ENCODE measurements at places on chromosomes 7 and 10.

DNA sequence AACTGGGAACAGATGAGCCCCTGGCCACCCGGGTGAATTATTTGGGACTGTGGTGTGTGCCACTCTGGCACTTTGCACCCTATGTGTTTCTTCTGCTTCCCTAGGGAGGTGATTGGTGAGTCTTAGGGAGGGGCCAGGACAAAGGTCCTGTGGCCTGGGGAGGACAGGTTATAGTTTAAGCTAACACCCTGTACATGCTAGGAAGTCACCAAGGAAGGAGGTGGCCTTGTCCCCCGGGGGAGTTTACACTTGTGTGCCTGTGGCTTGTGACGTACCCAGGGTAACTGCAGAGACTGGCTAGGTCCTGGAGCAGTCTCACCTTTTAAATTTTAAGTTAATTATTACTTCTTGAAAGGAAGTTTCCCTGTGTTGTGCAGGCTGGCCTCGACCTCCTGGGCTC is 196.2 kb downstream of the BAMBI start:
- no peak for DNase-seq

DNA sequence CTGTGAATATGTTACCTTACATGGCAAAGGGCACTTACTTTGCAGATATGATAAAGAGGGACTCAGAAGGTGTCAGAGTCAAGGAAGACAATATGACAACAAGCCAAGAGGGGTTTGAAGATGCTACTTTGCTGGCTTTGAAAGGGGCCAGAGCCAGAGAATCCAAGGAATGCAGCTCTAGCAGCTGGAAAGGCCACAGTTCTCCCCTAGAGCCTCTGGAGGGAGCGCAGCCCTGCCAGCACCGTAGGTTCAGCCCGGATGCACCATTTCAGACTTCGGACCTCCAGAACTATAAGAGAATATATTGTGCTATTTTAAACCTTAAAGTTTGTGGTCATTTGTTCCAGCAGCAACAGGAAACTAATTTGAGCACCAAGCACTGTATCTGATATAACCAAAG is 32.9 kb upstream of the WDR11 start:
- DNase-seq: no peak

DNA sequence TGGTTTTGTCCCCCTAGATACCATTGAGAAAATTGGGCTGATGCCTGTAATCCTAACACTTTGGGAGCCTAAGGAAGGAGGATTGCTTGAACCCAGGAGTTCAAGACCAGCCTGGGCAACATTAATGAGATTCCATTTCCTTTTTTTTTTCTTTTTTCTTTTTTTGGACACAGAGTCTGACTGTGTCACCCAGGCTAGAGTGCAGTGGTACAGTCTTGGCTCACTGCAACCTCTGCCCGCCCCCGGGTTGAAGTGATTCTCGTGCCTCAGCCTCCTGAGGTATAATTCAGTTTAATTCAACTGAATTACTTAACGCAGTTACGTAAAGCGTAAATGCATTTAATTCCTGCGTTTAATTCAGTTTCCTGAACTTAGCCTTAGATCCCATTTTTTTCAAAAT is 13.3 kb downstream of the CCAR1 start:
- DNase-seq: no peak

DNA sequence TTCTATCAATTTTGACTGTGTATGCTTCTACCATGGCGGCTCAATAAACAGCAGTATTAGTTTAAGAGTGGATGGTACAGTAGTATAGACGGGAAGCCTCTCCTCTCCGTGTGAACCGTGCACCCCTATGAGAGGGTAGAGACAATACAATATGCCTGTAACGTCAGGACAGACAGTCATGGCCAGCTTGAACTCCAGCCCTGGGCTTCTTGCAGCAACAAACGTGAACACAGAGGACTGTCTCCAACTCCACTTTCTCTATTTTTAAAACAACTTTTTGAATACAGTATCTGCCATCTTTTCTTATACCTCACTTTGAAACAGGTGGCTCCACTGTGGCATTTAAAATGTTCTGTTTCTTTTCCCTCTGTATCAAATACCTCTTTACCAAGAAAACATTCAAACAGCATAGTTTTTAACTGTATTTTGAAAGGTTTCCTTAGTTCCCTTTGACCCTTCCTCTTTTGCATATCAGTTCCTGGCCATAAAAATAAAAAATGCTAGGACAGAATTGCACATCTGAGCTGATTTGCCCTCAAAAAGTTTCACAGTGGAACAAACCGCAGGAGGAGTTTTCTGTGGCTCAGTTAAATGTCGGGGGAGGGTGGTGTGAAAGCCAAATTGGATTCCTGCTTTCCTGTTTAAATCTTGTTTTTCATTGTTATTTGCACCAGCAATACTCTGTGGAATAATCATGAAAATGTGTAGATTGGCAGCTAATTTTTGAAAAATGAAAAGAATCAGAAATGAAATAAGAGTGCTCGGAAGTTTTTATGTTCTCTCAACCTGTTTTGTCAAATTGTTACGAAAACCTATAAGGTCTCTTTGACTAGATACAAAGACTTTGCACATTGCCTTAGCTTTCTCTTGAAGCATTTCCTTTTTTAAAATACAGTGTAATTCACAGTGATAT is 8.0 kb downstream of the IKZF1 start:
- no peak for DNase-seq

- peak; percentile 9 for DNase-seq
Observed at GRCh38 chr7:7731732-7732131, 13.3 kb upstream of the RPA3 start.

GRCh38 chr10:14017467-14017866 is 313.3 kb downstream of the FRMD4A start:
- DNase-seq: no peak

GRCh38 chr7:85829817-85830432 is 643.1 kb upstream of the SEMA3D start:
- no peak for DNase-seq

DNA sequence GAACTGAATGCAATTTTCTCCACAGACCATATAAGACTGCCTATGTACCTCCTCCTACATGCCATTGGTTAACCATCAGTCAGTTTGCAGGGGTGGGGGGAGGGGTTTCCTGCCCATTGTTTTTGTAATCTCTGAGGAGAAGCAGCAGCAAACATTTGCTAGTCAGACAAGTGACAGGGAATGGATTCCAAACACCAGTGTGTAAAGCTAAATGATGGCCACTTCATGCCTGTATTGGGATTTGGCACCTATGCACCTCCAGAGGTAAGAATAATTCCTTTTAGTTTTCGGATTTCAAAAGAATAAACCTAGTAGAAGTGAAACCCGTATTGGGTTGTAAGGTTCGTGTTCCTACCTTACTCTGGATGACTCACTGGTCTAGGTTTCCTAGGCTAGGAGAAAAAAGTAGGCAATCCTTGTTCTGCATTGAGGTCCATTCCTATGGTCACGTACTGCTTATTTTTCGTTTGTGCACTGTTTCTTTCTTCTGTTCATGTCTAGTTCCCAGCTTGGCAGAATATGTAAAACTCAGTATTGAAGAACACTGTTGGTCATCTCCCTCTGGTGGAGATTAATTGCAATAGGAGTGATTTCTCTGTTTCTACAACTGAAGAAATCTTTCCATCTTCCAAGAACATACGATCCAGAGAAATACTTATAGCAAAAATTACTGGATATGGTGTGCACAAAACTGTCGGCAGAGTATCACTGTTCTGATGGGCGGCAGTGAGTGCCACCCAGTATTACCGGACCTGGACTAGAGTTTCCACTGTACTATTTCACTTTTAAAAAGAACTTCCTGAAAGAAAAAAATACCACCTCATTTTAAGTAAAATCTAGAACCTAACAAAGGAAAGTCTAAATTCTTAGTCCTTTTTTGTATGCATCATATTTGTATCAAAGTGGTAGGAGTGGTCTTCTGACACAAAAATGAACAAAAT is at the start of gene AKR1C3:
Gene AKR1C3, plus strand, starts transcription at position 150 of the 941 bp plus-strand sequence. Its CDS starts 31 bp downstream, at position 181.
- peak; percentile 81 for DNase-seq

DNA sequence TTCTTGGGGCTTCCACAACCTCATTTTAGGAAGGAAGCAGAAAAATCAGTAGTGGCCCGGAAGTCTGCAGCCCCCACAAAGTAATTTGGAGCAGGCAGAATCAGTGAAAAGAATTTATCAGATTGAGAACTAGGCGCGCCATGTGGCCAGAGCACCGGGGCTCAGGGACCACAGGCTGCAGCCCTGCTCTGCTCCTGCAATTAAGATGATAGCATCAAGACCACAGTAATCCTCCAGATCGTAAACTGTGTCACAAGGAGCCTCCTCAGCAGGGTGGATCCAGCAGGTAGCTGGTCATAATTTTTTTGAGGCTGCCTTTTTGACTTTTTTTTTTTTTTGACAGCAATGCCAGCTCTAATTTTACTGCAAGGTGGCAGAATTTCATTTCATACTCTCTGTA is 209.0 kb upstream of the ZMIZ1 start:
- DNase-seq: no peak

- no peak for DNase-seq
Observed at GRCh38 chr7:51198654-51199053, 118.0 kb downstream of the COBL start.

DNA sequence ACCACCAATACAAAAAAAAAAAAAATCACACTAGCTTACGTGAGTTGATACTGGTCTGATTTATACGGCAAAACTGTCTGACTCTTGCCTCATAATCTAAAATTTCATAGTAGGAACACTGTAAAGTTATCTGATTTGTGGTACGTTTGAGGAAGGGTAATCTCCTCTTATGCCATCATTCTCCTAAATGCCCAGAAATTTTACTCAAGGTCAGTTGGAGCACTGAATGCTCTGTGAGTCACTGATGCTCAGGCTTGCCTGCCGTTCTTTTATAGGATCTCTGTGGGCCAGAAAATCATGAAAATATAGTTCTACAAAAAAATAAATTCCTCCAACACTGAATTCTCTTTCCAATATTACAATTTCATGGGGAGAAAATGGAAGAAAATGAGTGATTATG is 135.7 kb downstream of the PDE1C start:
- DNase-seq: no peak

DNA sequence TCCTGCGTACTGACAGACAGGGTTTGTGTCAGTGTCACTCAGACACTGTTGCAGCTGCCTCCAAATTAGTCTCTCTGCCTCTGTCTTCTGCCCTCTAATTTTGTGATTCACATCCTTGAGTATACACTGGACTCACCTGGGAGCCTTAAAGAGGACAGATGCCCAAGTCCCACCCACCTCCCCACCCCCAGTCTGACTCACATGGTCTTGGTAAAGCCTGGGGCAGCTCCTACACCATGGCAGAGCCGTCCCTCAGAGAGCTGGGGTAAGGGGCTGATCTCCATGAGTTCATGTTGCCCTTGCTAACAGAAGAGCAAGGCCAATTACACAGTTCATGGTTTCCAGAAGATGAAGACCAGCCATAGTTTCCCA is 197.6 kb upstream of the STK17A start:
- DNase-seq: no peak

GRCh38 chr7:84339306-84339705 is 144.7 kb upstream of the SEMA3A start:
- DNase-seq: peak; percentile 66

GRCh38 chr7:38177621-38178003 is 433 bp upstream of the STARD3NL start:
- DNase-seq: no peak

DNA sequence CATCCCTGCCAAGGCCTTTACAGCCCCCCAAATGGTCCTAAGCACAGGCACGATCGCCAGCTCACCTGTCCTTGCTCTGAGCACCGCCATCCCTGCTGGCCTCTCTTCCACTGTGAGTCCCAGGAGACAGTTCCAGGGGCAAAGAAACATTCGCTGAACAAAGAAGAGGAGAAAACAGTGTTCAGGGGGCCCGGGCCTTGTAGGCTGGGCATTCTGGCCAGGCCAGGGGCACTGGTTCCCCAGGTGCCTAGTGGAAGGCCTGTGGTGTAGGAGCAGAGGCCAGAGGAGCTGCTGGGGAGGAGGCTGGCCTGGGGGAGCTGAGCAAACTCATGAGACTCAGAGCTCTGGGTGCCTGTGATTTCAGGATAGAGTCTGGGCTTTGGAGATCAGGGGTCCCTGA is 22.6 kb downstream of the AQP1 start:
- no peak for DNase-seq

DNA sequence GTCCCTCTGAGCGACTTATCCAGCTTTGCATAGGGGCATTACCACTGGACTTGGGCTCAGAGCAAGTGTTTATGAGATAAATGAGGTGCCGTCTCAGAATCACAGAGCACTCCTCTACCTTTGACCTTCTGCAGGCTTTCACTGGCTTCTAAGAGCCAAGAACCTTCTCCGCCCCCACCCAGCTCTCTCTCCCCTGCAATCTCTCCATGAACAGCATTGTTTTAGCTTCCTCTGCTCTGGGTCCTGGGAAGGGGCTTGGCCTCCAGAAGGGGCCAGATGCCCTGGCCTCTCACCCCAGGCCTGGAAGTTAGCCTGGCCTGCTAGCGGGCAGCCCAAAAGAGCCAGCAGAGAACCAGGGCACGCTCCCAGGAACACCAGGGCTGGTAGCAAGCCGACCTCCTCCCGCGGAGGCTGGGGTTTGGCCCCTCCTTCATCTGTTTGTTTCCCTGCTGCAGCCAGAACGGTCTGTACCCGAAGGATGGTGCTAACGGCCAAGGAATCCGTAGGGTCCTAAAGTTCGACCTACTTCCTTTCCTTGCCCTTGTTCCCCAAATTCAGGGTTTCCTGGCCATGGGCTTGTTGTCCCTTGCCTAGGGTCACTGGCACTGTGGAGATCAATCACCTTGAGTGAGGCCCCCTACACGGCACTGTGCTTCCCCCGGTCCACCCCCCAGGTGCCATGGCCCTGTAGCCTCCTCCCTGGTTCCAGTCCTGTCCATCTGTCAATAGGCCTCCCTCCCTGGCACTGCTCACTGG is 18.7 kb upstream of the DDIT4 start:
- peak; percentile 72 for DNase-seq

DNA sequence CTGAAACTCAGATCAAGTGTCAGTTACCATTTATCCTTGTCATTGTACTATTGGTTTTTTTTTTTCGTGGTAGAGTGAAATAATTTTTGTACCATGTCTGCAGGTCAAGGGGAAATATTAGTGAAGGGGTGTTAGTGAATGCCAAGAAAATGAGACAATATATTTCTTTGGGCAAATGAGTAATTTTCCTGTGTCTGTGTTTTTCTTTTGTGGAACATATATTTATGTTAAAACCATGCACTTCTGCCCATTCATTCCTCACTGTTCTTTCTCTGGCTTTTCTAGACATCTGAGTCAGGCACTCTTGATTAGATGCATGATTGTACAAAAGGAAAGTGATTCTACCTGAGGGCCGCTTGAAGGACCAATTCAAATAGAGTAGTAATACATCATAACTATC is 161.6 kb downstream of the BICC1 start:
- no peak for DNase-seq

GRCh38 chr10:14839305-14839695 is 1.2 kb downstream of the HSPA14 start:
- DNase-seq: peak; percentile 27

DNA sequence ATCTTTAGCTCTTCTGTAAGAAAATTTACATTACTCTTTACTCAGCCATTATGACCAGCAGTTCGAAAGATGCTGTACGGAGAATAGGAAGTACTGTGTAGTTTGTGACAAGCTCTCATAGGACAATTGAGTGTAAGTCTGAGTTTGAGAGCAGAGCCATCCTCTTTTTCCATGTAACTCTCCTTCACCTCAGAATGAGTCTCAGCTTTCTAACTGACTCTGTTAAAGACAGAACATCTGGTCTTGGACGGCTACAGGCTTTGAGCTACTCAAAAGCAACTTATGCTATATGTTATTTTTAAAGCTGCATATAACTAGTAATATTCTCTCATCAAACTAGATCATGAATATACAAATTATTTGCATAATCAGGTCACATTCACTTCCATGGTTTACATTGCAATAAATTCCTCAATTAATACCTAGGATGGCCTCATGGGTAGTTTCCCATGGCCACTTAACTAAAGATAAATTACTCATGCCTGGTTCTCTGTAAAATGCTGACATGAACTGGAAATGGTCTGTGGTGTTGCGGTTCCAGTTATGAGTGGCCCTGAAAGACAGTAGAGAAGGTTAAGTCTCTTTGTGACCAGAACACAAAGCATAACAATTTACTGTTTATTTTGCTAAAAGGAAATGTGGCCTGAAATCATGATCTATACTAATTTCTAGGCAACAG is 358.7 kb downstream of the PHF14 start:
- no peak for DNase-seq

Data from myocyte (in vitro differentiated cells).